EL (cell line): ENCODE measurements at places on chromosomes 3 and 15.

GRCh38 chr3:121869736-121870135 lies 24.5 kb upstream of the SLC15A2 start:
- no peak for DNase-seq

GRCh38 chr3:189365609-189366564 lies 194.1 kb downstream of the TPRG1 start:
- no peak for DNase-seq

- DNase-seq, result no peak
Measured at GRCh38 chr3:42289026-42289425, 23.0 kb upstream of the CCK start.

GRCh38 chr3:156553705-156554356 lies 1.1 kb downstream of the SSR3 start:
- DNase-seq, result peak; percentile 78

DNA sequence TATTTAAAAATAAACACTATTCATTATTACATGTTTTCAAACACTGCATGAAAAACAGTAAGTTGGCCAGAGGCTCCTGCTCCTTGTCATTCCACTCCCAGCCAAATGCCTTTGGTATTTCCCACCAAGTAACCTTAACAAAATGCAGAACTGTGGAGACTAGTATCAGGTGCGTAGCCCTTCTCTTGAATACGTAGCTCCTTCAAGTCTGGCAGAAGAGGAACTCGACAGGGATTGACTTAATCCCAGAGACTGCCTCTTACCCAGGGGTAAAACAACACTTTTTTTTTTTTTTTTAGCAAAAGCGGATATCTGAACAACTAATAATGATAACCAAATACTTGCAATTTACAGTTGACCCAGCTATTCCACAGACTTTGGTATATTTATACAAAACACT lies 738 bp downstream of the COMMD2 start:
- no peak for DNase-seq
